ENCODE measurements at places on chromosomes 12 and 14.
A peak's percentile ranks its signal among the peaks of the same experiment; 100 is the strongest.

DNA sequence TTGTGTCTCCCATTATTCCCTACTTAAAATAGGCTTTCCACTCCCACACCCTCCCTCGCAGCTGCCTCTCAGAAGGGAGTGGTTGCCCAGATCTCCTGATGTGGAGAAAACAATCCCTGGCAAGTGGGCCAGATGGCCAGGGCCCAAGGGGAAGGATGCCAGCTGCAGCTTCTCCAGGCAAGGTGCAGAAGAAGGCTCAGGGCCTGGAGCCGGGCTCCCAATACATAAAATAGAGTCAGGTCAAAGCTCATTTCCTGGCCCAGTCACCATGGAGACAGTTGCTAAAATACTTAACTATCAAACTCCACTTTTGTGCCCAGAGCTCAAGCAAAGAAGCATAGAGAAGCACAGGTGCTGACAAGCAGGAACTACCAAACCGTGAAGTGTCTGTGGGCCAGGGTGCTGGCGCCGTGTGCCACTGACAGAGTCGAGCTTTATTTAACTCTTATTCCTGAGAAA, 45.7 kb upstream of the ITPR2 start:
- peak; percentile 72 for DNase-seq

DNA sequence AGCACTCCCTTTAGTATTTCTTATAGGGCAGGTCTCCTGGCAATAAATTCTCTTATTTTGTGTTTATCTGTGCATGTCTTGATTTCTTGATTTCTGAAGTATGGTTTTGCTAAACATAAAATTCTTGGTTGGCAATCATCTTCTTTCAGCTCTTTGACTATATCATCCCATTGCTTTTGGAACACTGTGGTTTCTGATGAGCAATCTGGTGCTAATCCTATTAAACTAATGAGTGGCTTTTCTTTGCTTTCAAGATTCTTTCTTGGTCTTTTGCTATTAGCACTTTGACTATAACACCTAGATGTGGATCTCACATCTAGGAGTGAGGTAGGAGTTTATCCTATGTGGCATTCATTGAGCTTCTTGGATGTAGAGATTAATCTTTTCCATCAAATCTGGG, 120.7 kb upstream of the MED13L start:
- DNase-seq, result no peak

GRCh38 chr14:49769581-49770211, 1.7 kb downstream of the KLHDC2 start:
- no peak for DNase-seq

DNA sequence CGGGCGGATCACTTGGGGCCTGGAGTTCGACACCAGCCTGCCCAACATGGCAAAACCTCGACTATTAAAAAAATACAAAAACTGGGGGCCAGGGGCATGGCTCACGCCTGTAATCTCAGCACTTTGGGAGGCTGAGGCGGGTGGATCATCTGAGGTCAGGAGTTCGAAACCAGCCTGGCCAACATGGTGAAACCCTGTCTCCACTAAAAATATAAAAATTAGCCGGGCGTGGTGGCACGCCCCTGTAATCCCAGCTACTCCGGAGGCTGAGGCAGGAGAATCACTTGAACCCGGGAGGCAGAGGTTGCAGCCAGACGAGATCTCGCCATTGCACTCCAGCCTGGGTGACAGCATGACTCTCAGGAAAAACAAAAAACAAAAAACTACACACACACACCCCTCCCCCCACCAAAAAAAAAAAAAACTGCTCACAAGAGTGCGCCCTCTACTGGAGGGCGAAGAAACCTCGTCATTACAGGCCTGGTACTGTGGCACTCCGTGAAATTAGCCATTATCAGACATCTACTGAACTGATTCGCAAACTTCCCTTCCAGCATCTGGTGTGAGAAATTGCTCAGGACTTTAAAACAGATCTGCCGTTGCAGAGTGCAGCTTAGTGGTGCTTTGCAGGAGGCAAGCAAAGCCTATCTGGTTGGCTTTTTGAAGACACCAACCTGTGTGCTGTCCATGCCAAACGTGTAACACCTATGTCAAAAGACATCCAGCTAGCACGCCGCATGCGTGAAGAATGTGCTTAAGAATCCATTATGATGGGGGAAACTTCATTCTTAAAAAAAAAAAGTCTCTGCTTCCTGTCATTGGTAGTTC, 7.7 kb downstream of the PPP1R3E start:
- peak; percentile 51 for DNase-seq
